ENCODE measurements at places on chromosomes 7 and 10.
A peak's percentile ranks its signal among the peaks of the same experiment; 100 is the strongest.

DNA sequence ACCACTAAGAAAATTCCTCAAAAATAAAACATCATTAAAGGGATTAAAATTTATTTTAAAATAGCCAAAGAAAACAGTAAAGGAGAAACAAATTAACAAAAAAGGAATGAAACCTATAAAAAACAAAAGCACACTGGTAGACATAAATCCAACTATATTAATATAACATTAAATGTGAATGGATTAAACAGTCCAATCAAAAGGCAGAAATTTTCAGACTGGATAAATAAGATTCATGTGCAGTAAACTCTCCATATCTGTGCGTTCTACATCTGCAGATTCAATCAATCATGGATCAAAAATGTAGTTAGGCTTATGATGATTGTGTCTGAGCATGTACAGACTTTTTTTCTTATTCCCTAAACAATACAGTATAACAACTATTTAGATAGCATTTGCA is 42.6 kb downstream of the ZNF518A start:
- DNase-seq: no peak

DNA sequence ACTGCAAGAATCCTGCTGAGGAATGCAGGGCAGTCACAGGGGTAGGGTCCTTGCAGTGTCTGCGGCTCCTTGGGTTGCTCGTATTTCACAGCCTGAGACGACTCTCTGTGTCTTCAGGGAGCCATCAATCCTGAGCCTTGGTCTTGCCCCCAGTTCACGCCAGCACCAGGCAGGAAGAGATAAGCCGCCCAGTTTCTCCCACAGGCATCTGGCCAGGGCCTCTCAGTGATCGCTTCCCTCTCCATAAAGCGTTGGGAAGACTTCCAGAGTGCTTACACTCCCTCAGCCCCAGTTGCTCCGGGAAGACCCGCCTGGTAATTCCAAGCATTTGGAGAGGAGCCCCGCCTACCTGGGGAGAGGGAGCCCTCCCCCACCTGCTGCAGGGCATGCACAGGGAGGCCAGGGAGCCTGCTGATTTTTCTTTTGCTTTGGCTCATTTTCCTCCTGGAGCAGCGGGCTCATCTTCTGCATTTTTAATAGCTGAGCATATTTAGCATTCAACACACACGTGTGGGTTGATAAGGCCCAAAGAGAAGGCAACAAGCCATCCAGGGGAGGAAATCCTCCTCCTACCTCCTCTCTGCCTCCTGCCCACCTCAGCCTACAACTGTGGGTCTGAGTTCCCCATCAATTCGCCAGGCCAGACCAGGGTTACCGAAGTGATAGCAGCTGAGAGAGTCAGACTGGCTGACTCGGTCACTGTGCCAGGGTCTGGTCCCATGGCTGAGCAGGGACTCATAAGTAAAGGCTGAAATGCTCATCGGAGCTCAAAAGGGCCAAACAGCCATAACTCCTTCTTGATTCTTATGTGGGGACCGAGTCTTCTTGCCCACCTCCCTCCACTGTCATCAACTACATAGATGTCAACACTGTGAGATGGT is 74.4 kb upstream of the EFCAB10 start:
- no peak for DNase-seq

GRCh38 chr10:12448340-12448728 is 99.0 kb downstream of the CAMK1D start:
- DNase-seq: no peak

- no peak for DNase-seq
These were observed 6.0 kb downstream of the AKR1B10 start for GRCh38 chr7:134533288-134533771.

GRCh38 chr7:75711656-75712514 is 26.9 kb downstream of the HIP1 start:
- no peak for DNase-seq

DNA sequence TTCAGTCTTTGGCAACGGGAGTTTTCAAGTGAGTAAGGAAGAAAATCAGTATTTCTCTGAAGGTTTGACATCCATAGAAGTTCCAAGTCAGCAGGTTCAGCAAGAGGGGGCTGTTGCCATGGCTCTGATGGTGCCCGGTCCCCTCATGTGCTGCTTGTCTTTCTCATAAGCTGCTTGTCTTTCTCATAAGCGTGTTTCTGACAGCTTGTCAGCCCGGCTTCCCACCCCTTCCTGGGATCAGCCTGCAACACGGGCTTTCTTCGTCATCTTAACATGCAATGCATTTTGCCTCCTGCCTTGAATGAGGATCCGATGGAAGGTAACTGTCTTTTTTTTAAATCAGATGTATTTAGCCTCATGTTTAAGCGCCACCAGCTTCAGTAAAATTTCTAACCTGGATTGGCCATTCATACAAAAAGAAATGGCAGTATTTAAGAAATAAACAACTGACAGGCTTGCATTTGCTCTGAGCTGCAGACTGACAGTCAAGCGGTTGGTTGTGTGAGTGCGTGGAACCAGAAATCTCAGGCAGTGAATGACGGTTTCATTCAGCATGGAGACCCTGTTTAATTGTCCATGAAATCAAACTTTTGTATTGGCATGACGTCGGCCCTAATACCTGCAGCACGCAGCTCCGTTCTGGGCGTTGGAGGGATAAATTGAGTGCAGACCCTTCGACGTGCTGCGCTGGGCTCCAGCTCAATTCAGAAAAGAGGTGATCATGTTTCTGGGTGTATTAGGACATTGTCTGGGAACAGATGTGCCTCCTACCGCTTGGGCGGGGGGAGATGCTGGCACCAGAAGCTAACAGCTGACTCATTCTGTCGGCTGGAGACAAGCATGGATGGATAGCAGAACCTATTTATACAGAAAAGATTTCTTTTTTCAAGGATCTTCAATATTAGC is 454.7 kb upstream of the FOXK1 start:
- DNase-seq: no peak

- DNase-seq: no peak
These were observed 17.4 kb upstream of the FZD8 start for GRCh38 chr10:35659456-35659855.

GRCh38 chr10:129949891-129950291 is 14.2 kb downstream of the EBF3 start:
- DNase-seq: no peak

DNA sequence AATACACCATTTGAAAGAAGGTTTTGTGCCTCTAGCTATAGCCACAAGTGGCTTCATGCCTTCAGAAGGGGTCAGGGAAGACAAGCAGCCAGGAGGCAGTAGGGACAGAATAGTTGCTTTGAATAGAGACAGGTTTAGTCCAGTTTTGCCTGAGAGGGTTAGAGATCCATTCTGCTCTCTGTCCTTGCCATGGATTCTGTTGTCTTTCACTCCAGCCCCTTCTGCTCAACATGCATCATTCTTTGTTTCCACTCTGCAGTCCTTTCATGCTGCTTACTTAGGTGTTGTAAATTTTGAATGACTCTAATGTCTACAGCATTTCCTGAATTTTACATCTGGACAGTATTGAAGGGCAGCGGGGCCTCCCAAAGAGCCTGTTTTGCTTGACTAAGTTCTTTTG is 60.3 kb downstream of the CNTNAP2 start:
- no peak for DNase-seq

DNA sequence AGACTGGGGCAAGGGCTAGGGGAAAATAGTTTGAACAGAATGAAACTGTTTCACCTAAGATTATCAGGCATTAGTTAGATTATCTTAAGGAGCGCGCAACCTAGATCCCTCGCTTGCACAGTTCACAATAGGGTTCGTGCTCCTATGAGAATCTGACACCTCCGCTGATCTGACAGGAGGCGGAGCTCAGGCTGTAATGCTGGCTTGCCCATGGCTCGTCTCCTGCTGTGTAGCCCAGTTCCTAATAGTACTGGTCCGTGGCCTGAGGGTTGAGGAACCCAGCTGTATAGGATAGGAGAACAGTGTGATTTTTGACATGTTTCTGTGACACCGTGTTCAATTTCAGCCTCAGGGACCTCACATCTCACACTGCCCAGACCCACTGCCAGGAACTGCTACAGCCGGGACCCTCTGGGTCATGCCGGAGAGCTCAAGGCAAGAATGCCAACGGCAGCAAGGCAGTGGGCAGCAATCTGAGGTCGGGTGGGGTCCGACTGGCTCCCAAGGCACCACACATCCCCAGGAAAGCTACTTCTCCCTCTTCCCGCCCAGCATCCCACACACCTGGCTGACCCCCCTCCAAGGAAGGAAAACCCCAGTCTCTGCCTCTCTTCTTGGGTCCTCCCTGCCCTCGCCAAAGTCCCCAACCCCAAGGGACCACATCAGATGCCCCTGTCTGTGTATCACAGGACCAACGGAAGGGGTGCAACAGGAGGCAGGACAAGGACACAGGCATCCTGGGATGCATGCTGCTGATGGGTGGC is 31.7 kb downstream of the CAMK2B start:
- DNase-seq: no peak

- DNase-seq: no peak
These were observed 702.3 kb downstream of the LRMDA start for GRCh38 chr10:76133597-76134255.

DNA sequence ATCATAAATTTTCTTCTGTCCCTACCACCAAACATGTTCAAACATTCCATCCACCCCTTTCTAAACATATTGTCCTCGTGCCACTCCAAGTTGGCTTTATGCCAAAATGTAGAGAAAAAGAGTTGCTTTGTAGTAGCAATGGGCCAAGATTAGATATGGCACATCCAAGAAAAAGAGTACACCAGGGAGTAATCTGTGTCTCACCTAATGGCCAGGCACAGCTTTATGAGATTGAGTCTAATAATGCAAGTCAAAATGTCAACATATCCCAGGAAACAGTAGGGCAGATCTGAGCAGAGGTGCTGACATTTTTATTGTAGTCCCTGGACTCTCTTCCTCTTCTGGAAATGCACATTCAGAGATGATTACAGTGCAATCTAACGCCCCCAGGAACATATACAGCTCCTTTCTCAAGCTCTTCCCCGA is 5.7 kb upstream of the OR6V1 start:
- DNase-seq: no peak

DNA sequence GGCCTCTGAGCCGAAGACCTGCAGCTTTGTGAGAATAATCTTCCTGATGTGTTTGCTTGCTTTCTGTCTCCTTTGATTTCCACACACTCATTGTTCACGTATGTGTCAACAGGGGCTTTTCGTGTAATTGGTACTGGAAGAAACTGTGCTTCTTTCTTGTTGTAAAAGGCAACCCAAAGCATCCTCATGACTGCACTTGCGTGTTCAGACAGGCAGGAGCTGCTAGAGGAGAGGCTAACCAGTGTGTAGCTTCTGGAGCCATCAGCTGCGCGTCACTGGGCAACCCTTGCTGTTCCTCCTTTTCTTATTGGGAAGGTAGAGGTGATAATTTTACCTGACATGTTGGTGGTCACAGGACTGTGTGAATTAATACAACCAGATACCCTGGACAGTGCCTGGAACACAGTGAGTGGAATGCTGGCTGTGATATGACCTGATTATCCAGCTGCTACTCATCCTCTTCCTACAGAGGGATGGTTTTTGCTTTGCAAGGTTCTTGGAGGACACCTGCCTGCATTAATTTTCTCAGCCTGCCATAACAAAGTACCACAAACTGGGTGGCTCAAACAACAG is 213.0 kb downstream of the ABCA13 start:
- no peak for DNase-seq

GRCh38 chr10:26939290-26939961 is 78.7 kb upstream of the ABI1 start:
- DNase-seq: no peak

- DNase-seq: peak; percentile 36
These were observed 179.3 kb downstream of the TFEC start for GRCh38 chr7:115851291-115851690.

DNA sequence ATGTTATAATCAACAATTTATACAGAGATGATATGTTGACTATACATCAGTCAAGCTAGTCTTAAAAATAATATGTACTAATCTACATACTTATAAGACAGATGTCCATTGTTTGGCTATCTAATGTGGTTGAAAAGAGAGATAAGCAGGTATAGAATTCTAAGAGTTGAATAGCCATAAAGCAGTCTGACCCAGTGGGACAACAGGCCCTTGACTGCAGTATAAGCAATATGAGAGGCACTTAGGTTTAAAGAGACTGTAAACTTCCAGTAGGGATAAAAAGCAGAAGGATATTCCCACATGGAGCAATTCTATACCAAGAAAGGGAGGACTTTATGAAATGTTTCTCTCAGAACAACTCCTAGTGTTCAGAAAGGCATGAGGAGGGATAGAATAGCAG is 139.3 kb downstream of the ELAPOR2 start:
- DNase-seq: no peak
